Activated CD8-positive, alpha-beta T cell treated with anti-CD3 and anti-CD28 coated beads, Interleukin-2, amount 10 ng/mL, durations not matched to agents 7 days and 5 days (primary cell): ENCODE measurements at places on chromosomes 12 and 14.

GRCh38 chr12:100359822-100360221 is 2.9 kb downstream of the SLC17A8 start:
- DNase-seq: no peak

DNA sequence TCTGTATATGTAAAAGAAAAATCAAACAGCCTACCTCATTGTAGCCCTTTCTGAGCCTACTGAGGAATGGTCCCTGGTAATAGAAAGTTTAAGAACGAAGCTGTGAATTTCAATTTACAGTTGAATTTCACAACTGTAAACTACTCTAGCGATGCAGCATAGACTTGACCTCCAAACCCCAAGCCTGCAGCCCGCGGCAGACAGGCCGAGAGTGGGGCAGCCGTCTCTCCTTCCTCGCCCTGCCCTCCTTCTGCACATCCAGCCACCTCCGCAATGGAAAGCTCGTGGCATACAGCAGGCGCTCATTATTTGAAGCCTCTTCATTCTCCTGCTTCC is 15.3 kb downstream of the RNASE2 start:
- DNase-seq: no peak

DNA sequence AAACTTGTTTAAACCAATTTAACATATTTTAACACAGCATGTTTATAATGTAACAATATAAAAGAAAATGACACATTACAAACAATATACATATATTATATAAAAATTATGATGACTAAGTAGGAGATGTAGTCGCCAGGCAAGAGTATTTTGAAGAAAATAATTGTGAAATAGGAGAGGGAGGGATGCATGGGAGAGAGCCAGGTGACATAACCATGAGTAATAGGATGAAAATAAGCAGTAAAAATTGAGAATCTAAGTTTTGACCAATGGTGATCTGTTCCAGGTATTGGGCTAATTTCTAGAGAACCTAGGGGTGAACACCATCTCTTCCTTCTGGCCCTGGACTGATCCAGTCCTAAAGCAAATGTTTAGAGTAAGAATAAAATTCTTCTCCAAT is 315.2 kb upstream of the G2E3 start:
- DNase-seq: no peak

- no peak for DNase-seq
Observed at GRCh38 chr12:58393152-58393551, 451.8 kb downstream of the ATP23 start.

DNA sequence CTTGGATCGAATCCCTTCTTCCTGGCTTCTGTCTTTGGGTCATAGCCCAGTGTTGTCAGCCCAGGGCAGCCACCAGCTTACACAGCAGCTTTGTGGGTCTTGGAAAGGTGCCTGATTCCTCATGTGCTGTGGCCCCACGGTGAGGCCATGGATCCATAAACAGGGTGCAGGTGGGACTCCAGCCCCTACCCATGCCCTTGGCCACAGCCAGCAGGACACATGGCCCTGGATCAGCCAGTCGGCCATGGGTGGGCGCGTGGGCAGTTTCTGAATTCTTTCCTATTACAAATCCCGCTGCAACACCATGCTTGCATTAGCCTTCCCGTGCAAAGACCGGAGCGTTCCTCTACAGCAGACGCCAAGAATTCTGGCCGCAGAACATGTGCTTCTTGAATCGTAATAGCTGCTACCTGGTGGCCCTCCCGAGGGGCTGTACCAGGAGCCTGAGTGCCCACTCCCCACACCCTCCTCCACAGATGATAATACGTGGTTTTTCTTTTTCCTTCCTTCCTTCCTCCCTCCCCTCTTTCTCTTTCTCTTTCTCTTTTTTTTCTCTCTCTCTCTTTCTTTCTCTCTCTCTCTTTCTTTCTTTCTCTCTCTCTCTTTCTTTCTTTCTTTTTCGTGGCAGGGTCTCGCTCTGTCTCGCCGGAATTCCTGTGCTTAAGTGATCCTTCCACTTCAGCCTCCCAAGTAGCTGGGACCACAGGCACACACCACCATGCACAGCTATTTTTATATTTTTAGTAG is 2.9 kb upstream of the MMP17 start:
- DNase-seq: no peak

DNA sequence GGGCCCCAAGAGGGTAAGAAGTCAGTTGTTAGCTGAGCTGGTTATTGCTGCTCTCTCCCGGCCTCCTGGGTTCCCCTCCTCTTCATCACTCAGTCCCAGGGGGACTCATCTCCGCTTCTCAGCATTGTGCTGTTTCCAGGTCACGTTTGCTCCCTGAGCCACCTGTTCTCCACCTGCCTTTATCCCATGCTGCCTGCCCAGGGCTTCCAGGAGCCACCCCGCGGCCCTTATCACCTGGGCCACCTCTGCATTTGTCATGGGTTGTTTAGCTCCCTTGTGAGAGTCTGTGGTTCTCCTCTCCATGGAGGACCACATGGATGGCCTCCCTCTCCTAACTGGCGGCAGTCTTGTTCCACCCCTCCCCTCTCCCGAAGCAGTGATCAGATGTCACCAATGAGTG is 36.0 kb downstream of the SYNDIG1L start:
- no peak for DNase-seq

DNA sequence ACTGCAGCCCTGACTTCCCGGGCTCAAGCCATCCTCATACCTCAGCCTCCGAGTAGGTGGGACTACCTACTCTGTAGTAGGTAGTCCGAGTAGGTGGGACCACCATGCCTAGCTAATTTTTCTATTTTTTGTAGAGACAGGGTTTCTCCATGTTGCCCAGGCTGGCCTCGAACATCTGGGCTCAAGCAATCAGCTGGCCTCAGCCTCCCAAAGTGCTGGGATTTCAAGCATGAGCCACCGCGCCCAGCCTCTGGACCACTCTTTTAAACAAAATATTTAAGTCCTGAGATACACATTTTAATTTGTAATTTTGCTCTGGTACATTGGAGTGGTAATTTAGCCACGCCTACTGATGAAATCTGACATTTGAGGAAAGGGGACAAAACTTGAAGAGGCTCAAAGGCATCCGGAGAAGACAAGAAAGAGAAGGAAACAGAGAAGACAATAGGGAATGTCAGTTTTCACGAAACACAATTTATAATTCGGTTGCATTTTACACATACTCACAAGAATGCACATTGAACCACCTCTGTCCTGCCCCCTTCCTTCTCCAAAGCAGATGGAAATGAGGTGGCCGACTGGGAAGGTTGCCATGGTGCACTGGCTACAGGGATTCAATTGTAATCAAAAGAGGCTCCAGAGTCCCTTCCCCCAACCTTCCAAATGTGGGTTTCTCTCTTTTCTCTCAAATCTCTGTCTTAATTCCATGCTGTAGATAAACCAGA is 9.7 kb upstream of the TUBA1A start:
- DNase-seq: no peak

DNA sequence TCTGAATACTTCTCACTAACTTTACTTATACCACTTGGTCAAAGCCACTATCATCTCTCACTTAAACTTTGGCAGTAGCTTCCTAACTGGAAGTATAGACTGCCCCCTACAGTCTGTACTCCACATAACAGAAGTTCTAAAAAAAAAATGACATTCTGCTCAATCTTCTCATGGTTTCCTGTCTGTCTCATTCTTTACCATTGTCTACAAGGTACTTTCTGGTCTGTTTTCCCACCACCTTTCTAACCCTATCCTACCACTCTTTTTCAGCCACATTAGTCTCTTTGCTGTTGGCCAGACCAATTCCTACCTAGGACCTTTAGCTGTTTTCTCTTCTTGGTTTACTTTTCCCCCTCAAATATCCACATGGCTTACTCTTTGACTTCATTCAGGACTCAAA is 14.7 kb downstream of the CPSF6 start:
- no peak for DNase-seq

GRCh38 chr12:28223025-28223554 is 32.8 kb downstream of the CCDC91 start:
- peak; percentile 21 for DNase-seq

- no peak for DNase-seq
Observed at GRCh38 chr14:28373721-28374120, 392.9 kb upstream of the FOXG1 start.

- no peak for DNase-seq
Observed at GRCh38 chr12:7601406-7601805, 64.3 kb downstream of the APOBEC1 start.

GRCh38 chr12:106138633-106139421 is at the start of gene NUAK1:
NUAK1 (minus strand) TSS chr12:106138954; CDS start chr12:106138653, 301 bp downstream.
- no peak for DNase-seq

- DNase-seq: no peak
Observed at GRCh38 chr12:7373226-7373625, 69.4 kb downstream of the ACSM4 start.
